ENCODE measurements at places on chromosomes 1 and 21.

- peak; percentile 47 for DNase-seq
Observed at GRCh38 chr1:157045250-157046218, at the start of gene ARHGEF11. Gene ARHGEF11 (minus strand): TSS chr1:157045742. CDS start chr1:157044330, 1,412 bp downstream.

- no peak for DNase-seq
Observed at GRCh38 chr1:210786546-210786945, 347.4 kb downstream of the KCNH1 start.

DNA sequence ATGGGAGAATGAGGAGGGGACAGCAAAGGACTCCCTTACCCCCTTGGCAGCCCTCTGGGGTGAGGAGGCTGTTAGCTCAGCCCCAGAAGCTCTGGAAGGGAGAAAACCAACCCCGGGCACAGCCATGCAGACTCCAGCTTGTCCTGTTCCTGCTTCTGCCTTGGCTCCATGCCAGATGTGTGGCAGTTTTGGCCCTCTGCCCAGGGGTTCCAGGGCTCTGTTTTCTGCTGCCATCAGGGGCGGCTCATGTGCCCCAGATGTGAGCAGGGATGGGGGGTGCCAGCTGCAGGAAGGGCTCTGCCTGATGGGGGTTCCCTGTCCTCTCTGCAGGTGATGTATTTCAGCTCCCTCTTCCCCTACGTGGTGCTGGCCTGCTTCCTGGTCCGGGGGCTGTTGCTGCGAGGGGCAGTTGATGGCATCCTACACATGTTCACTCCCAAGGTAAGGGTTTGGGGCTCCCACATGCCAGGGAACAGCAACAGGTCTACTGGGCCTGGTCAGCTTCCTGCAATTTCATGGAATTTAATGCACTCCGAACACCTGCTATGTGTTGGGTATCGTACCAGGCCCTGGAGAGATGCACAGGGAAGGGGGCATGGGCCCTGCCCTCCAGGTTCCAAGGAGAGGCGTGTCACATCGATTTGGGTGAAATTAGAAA is 26.1 kb downstream of the SLC6A17 start:
- DNase-seq, result no peak

GRCh38 chr21:46239817-46240325 is 11.3 kb upstream of the LSS start:
- no peak for DNase-seq

DNA sequence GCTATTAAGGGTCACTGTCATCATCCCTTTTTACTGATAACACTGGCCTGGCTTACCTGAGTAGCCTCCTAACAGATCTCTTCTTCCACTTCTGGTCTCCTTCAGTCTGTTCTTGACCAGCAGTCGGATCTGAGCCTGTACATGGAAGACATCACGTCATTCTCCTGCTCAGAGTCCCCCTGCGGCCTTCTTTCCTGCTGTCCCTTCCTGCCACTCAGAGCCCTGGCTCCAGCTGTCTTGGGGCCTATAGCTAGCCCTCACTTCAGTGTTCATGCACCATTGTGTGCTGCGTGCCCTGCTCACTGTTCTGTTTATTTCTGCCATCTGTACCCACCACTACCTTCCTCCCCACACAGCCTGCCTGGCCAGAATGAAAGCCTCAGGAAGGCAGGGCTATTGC is 8.4 kb downstream of the ADARB1 start:
- DNase-seq, result no peak

- DNase-seq, result peak; percentile 88
Observed at GRCh38 chr1:203673550-203674411, 47.1 kb downstream of the ATP2B4 start.

- DNase-seq, result no peak
Observed at GRCh38 chr1:207951652-207952051, 40.7 kb upstream of the CD34 start.

GRCh38 chr1:214850432-214851050 is 232.0 kb upstream of the KCNK2 start:
- DNase-seq, result no peak

- no peak for DNase-seq
Observed at GRCh38 chr1:175978926-175979325, 228.2 kb downstream of the COP1 start.

- no peak for DNase-seq
Observed at GRCh38 chr1:248857749-248858095, 1.2 kb downstream of the ZNF692 start.

GRCh38 chr1:228081578-228082213 is 812 bp upstream of the ARF1 start:
- DNase-seq, result no peak

DNA sequence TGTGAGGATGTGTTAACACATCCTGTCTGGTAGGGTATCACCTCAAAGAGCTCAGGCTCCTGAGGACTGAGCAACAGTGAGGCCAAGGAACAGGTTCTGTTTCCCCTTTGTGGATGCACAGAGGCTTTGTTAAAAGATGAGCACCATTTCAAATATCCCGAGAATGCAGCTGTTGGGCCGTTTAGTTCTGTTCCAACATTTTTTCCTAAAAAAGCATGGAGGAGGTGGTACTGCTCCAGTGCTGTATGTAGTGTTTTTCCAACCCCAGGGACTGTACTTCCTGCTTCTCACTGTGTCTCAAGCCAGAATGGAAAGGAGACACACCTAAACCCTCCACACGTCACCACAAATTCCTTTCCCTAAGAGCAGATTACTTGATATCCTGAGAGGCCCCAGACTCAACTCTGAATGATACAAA is 53.8 kb upstream of the BCL10 start:
- DNase-seq, result peak; percentile 98

DNA sequence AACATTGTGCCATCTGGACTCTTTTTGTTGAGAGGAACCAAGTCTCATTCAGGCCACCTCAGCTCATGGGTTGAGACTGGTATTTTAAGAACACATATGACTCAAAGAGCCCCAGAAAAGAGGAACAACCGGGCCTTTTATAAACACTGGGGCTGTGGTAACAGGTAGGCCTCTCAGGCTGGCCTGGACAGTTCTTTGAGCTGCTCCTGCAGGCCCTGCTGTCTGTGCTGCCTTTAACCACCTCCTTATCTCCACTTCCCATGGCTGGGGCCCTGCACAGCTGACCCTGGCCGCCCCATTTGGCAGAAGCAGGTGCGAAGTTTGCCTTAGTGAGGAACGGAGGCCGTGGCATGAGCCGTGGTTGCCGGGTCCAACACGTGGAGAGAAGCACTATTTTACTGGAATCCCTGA is 163.3 kb downstream of the RHOU start:
- no peak for DNase-seq

GRCh38 chr1:208683141-208683540 is 439.0 kb upstream of the PLXNA2 start:
- no peak for DNase-seq

- DNase-seq, result no peak
Observed at GRCh38 chr1:30760596-30761324, 3.2 kb upstream of the LAPTM5 start.

DNA sequence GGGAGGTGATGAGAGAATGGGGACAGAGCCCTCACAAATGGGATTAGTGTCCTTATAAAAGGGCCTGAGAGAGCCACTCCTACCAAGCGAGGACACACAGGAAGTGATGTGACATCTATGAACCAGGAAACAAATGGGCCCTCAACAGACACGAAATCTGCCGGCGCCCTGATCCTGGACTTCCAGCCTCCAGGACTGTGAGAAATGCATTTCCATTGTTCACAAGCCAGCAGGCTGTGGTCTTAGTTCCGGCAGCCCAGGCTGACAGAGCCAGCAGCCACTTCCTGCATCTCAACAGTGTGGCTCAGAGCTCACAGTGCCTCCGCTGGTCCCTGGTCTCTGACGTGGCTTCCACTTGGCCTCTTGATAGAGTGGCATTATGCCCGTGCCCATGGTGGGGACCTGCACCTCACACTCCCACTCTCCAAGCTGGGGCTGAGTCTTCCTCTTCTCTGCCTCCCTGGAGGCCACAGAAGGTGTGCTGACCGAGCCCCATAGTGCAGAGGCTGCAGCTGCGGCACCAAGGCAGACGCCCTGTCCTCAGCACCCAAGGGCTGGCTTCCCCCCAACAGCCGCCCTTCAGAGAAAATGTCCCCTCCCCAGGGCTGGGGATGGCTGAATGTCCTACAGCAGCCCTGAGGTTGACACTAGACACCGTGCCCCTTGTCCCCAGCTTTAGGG is 44.9 kb downstream of the ACOT7 start:
- DNase-seq, result no peak

- no peak for DNase-seq
Observed at GRCh38 chr1:111208921-111209320, 8.5 kb upstream of the DENND2D start.

GRCh38 chr21:27614231-27614630 is 647.3 kb upstream of the ADAMTS5 start:
- DNase-seq, result no peak

DNA sequence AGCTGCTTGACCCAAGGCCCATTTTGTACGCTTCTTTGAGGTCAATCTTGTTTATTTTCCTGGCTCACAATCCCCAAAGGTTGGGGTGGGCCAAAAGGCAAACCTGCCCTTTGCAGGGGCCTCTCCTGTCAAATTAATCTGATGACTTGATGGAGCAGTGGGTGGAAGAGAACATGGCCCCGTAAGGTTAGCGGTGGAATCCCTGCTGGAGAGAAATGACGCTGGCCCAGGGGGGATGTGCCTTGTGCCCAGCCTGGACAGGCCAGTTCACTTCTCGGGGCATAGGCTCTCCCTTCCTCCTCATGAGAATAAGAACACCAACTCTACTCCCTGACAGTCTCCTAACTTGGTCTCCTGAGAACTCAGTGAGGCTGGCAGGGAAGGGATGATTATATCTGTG is 40.5 kb downstream of the C1orf198 start:
- DNase-seq, result no peak

GRCh38 chr1:202029171-202029665 is 18.8 kb downstream of the ELF3 start:
- no peak for DNase-seq

DNA sequence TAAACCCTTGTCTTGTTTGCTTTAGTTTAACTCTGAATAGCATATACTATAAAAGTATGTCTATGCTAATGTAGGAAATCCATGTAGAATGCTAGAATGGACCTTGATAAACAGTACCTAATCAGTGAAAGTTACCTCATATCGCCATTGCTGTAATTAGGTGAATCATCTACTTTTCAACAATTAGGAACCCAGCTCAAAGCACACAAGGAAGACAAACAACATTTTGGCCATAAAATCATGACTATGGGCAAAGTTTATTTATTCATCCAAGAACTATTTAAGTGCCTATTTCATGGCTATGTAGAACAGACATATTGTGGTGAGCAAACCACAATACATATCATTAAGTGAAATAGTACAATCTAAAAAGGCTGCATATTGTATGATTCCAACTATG is 1043.2 kb downstream of the BRINP3 start:
- DNase-seq, result no peak

DNA sequence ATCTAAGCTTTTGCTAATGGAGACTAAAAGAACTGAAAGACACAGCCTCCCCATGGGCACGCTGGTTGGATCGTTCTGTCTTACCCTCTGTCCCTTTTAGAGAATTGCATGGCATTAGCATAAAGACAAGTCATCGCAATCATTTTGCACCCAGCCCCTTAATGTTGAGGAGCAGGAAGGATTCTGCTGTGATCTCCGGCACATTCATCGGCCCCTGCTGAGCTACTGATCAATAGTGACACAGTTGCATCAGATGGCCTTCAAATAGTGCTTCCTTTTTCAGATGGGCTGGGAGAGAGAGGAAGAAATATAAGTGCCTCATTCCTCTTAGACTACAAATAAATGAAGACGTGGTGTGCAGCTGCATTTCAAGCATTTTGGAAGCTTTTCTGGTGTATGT is 75.4 kb downstream of the NOS1AP start:
- DNase-seq, result no peak

- DNase-seq, result no peak
Observed at GRCh38 chr1:19405761-19406487, 79.4 kb downstream of the CAPZB start.

DNA sequence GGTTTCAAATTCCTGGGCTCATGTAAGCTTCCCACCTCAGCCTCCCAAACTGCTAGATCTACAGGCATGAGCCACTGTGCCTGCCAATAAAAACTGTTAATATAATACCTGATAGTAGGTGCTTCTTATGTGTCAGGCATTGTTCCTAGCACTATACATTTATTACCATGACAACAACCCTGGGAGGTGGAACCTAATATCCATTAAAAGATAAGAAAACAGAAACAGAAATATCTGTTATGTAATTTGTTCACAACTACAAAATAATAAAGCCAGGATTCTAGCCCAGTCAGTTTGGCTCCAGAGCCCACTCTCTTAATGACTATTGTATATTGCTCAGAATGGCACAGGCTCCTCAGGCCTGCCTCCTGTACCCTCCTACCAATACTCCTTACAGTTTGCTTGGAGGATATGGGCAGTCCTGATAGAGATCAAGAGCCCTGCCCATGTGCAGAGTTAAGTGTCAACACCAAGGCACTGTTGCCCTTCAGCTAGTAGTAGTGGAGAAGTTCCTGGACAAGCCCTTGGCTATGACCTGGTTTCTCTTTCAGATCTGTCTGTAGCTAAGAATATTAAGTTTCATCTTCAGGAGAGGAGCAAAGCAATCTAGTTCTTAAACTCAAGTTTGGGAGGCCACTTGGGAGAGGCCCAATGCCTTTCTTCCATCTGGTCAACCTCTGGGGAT is 22.4 kb downstream of the RPL5 start:
- DNase-seq, result no peak

GRCh38 chr1:19312782-19313635 is 883 bp downstream of the SLC66A1 start:
- DNase-seq, result peak; percentile 50

- DNase-seq, result no peak
Observed at GRCh38 chr1:150997126-150997872, 9.4 kb downstream of the MINDY1 start.

DNA sequence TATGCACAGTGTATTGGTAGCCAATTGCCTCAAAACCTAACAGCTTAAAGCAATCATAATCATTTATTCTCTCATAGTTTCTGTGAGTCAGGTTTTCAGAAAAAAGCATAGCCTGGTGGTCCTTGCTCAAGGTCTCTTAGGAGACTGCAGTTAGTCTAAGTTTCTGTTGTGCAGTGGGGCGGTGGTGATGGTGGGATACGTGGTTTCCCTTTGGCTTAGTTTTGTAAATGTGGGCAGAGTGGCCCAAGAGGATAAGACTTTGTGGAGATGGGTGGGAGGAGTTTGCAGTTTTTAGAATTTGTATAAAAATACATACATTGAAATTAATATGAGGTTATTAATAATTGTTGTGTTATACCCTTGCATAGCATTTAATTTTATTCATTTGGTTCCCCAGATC is 68.6 kb downstream of the NOS1AP start:
- no peak for DNase-seq
